ENCODE measurements at places on chromosomes 12 and 14. TPM values are rescaled to one million over a fixed set of nuclear protein-coding genes. Genes with fewer than 3 reads are reported as not detected.

Gene TMEM119
- not detected for total RNA-seq

Gene HHIPL1
- total RNA-seq, result not detected

Gene ZC3H14
- 60.3 TPM for total RNA-seq

Gene CCDC175
- total RNA-seq, result not detected

Gene SEL1L
- total RNA-seq, result 52.6 TPM

Gene SLC10A1
- not detected for total RNA-seq

Gene CKB
- 14.0 TPM for total RNA-seq

Gene CLEC12A
- total RNA-seq, result 0.30 TPM

Gene HOXC12
- not detected for total RNA-seq

Gene TRIM9
- 0.46 TPM for total RNA-seq

Gene CAPRIN2
- 14.2 TPM for total RNA-seq

Gene RAB2B
- total RNA-seq, result 27.4 TPM

Gene CLIP1
- total RNA-seq, result 66.2 TPM

Gene SYCP3
- 0.50 TPM for total RNA-seq

Gene SRRM4
- not detected for total RNA-seq

Gene HEATR5A
- 23.1 TPM for total RNA-seq

Gene GOLT1B
- 46.1 TPM for total RNA-seq

Gene SPIC
- not detected for total RNA-seq

Gene GPR84
- 1.8 TPM for total RNA-seq

Gene LRRC9
- total RNA-seq, result not detected

Gene PRH2
- total RNA-seq, result not detected

Gene AQP6
- total RNA-seq, result not detected

Gene GALNT16
- not detected for total RNA-seq

Gene KRT5
- not detected for total RNA-seq

Gene KRT6A
- total RNA-seq, result not detected

Gene FGF6
- total RNA-seq, result not detected

Gene FBXL14
- total RNA-seq, result 18.9 TPM

Gene PMCH
- 210 TPM for total RNA-seq

Gene KRT1
- 3.0 TPM for total RNA-seq

Gene ENDOU
- not detected for total RNA-seq

Gene CLEC2A
- not detected for total RNA-seq

Gene SERPINA12
- total RNA-seq, result not detected

Gene EIF5
- 261 TPM for total RNA-seq

Gene FOXG1
- not detected for total RNA-seq

Gene LRRK2
- total RNA-seq, result not detected

Gene DNAI7
- not detected for total RNA-seq

Gene FLRT2
- not detected for total RNA-seq

Gene SRSF5
- 316 TPM for total RNA-seq

Gene ERBB3
- total RNA-seq, result 0.71 TPM

Gene RNASE8
- total RNA-seq, result not detected

Gene ANKRD52
- total RNA-seq, result 78.0 TPM

Gene PPP1R1A
- total RNA-seq, result not detected

Gene COX8C
- not detected for total RNA-seq

Gene CAPZA3
- total RNA-seq, result not detected

Gene C1QL4
- total RNA-seq, result not detected

Gene DNAH10
- total RNA-seq, result 0.41 TPM

Gene OR6S1
- not detected for total RNA-seq

Gene DAO
- total RNA-seq, result not detected

Gene C12orf54
- not detected for total RNA-seq

Gene CLEC2B
- total RNA-seq, result 5.0 TPM

Gene NIN
- total RNA-seq, result 43.0 TPM

Gene PIGH
- 21.8 TPM for total RNA-seq

Gene AMN
- 0.44 TPM for total RNA-seq

Gene ADAM20
- 0.39 TPM for total RNA-seq

Gene ACTR10
- 39.8 TPM for total RNA-seq

Gene PSME1
- 340 TPM for total RNA-seq

Gene TRMT5
- 14.1 TPM for total RNA-seq

Gene SMOC1
- total RNA-seq, result not detected

Gene CLEC6A
- total RNA-seq, result not detected
